Upper lobe of right lung (tissue), 1 donor: ENCODE measurements at places on chromosomes 13 and 19.

DNA sequence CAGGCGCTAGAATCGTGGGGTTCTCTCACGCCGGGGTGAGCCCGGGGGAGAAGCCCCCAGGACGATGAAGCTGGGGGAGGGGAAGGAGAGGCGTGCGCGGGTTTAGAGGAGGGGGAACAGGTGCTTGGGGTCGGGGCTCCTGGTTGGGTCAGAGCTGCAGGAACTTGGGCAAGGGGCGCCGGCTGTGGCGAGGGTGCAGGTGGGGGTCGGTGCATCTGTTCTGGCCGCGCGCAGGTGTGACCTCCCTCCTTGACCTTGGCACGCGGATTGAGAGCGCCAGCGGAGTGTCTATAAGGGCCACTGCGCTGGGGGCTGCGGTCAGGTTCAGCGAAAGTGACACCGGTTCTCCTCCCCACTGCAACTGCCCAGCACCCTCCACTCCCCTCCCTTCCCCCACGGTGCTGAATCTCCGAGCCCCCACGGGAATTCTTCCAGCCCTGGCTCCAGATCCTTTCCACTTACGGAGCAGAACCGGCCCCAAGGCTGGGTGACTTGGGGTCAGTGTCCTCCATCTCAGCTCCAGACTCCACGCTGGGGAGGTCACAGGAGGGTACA lies 618 bp downstream of the TMEM38A start:
- peak; percentile 67 for DNase-seq

GRCh38 chr13:39840201-39840600 lies 184.7 kb downstream of the COG6 start:
- DNase-seq = no peak

- DNase-seq = no peak
Observed at GRCh38 chr13:39888865-39889810, 233.7 kb downstream of the COG6 start.

GRCh38 chr19:46383171-46383815 lies 30.1 kb downstream of the CCDC8 start:
- peak; percentile 16 for DNase-seq
